ENCODE measurements at places on chromosomes 13 and 19. TPM values are rescaled to one million over a fixed set of nuclear protein-coding genes. Genes with fewer than 3 reads are reported as not detected.

TLE6 gene
- total RNA-seq: not detected

IGFL1 gene
- total RNA-seq: not detected

APC2 gene
- 371 TPM for total RNA-seq

TMPRSS9 gene
- total RNA-seq: 0.29 TPM

MBD3 gene
- 106 TPM for total RNA-seq

KIR2DL3 gene
- total RNA-seq: not detected

ZNF418 gene
- total RNA-seq: 25.4 TPM

- DNase-seq: no peak
These were observed 46.3 kb upstream of the MTIF3 start for GRCh38 chr13:27496536-27497273.

DNA sequence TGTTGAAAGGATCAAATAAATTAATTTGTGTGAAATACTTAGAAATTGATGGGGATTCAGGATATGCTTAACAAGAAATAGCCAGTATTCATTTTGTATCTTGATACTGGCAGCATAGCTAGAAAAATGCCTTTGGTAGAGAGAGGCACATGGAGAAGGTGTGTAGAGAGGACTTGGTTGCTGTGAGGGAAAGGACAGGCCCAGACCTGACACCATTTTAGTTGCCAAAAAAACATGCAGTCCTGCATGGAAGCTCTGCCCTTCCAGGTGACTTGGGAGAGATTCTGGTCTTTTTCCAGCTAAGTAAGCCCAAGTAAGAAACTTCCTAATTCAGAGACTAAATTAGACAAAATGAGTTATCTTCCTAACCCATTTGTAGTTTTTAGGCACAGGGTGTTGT lies 335.0 kb downstream of the RFC3 start:
- no peak for DNase-seq

DNA sequence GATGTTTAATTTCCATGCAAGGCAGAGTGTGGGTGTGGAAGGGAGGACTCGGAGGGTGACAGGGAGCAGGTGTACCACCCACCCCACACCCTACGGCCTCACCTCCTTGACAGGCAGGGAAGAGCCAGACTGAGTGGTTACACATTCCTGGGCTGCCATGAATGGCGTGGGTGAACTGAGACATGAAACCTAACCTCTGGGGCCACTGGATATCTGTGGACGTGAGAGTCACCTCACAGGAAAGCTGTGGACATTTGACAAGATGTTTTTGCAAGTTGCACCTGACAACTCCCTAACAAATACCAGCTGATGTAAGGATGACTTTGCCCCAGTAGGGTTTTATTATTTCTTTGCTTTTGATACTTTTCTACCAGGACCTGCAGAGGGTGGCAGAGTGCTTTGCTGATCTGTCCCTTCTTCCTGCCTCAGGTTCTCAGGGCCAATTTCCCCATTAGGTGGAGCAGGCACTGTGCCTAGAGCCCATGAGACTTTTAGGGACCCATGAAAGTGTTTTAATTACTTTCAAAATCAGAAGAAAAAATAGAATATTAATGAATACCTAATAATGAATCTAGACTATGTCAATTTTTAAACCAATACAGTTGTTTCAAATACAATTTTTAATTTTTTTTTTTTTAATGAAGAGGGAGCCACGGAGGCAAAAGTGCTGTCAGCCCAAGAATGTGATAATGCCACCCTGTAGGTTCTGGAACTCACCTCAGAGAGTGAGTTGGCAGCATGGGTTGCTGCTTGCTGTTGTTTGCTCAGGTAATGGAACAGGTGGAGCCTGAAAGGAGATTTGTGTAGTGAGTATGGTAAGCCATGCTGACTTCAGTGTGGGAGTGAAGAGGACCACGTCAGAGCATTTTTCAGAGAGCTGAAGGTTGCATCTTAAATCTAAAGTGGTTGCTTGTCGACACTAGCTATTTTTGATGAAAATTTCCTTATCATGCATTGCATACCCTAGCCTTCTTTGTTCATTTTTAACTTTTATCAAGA lies 58.0 kb upstream of the CYSLTR2 start:
- DNase-seq: no peak

GRCh38 chr19:47742634-47743033 lies 2.7 kb upstream of the NOP53 start:
- no peak for DNase-seq

- no peak for DNase-seq
These were observed 5.8 kb downstream of the PPP1R37 start for GRCh38 chr19:45098521-45099466.

- no peak for DNase-seq
These were observed 8.3 kb upstream of the FAM187B start for GRCh38 chr19:35236638-35237400.

DNA sequence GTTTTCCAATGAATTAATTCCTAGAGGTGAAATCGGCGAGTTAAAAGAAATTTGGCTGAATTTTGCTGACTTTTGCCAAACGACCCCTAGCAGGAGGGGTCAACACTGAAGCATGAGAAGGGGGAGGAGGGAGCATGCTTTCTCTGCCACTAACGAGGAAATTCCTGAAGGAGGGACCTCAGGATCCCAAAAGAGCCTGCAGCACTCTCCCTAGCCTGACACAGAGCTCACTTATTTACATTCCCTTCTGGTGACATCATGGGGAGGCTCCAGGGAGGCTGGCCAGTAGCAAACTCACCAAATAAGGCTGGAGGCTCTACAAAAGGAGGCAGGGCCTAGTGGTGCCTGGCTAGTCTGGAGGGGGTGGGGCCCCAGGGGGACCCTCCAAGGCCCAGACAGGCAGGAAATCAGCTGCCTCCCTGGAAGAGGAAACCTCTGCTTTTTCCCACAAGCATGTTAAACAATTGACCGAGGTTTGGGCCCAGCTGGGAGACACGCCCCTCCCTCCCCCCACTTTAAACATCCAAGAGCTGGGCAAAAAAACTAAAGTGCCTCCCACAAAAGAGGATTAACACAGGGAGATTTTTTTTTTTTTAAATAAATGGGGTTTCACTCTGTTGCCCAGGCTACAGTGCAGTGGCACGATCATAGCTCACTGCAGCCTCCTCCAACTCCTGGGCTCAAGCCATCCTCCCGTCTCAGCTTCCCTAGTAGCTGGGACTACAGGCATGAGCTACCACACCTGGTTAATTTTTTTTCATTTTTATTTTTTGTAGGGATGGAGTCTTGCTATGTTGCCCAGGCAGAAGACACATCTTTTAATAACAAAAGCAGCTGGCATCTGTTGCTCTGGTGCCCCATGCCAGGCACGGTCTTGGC lies 2.1 kb downstream of the DAPK3 start:
- DNase-seq: peak; percentile 87

GRCh38 chr19:46049597-46049996 lies 8.8 kb upstream of the IGFL4 start:
- no peak for DNase-seq

GRCh38 chr13:90773681-90774080 lies 573.8 kb upstream of the MIR17HG start:
- DNase-seq: no peak

GRCh38 chr19:55398200-55398925 lies 9.2 kb downstream of the UBE2S start:
- DNase-seq: no peak

DNA sequence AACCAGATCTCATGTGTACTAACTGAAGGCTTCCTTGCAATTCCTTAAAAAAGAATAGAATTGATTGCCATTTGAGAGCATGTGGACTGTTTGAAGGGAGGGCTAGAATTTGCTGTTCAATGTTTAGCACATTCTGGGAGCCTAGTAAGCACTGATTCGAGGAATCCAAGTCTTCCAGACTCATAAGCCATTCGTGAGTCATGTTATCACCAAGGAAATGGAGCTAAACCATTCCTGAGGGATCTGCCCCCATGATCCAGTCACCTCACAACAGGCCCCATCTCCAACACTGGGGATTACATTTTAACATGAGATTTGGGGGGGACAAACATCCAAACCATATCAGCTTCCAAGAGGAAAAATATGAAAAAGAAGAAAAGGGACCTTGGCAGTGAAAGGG lies 276.4 kb downstream of the KCNRG start:
- DNase-seq: no peak

- DNase-seq: no peak
These were observed 7.6 kb upstream of the CD79A start for GRCh38 chr19:41869374-41869955.

GRCh38 chr19:1061987-1062386 lies 5.0 kb upstream of the ARHGAP45 start:
- DNase-seq: no peak

DNA sequence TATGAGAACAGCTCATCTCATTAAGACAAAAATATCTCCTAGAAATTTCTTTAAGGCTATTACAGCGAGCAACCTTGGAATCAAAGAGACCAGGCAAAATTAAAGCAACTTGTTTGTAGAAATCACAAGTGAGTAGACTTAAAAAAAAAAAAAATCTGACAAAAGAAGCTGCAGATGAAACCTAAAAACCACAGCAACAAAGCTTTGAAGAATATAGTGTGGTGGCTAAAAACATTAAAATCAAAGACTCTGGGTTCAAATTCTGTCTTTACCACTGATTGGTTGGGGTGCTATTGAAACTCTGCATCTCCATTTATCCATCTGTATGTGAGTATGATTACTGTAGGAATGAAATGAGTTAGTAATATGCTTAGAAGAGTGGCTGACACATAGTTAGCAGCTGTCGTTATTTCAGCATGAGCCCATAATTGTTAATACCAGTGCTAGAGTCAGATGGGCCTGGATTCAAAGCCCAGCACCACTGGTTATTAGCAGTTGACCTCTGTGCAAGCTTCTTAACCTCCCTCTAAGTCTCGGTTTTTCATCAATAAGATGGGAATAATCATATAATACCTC lies 157.6 kb downstream of the FOXO1 start:
- DNase-seq: no peak

DNA sequence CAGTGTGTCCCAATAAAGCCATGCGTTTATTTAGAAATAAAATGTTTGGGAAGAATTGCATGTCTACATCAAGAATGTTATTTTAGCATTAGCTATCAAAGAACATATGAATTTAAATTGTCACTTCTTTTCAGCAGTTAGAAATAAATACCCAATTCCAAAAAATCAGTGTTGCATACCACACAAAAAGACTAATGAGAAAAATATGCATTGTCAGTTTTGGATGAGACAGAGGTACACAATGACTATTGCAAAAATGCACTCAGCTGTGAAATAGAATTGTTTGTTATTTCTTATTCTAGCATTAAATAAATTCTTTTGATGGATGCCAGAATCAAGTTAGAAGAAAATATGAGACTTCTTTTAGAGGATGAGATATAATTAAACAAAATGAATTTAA lies 833.9 kb downstream of the SLITRK1 start:
- DNase-seq: no peak

GRCh38 chr13:27599845-27600553 lies 20.3 kb downstream of the LNX2 start:
- DNase-seq: no peak

GRCh38 chr19:17981611-17982010 lies 14.7 kb downstream of the KCNN1 start:
- no peak for DNase-seq

DNA sequence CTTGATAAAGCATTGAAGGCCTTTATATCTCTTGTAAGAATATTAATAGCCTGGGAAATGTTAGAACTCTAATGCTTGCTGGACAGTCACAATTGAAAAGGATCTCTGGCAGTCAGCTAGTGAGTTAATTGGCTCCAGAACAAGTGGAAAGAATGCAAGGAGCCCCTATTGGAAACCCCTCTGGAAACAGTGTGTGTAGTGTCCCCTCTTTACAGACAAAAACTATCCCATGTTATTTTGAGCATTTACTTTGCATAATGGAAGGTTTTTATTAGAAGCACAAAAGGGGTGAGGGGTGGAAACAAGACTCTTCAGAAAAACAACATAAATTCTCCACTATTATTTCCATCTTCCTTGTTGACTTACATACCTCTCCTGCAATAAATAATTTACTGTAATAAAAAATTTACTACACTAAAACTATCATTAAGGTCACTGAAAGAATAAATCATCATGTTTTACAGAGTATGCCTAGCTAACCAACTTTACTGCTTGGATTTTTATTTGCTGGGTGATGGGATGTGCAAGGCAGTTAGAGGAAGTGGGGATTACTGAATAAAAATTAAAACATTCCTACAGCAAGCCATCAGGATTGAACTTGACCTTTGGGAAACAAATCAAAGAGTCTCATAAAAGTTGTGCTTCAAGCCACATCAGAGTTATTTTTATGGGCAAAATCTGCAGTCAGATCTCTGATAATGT lies 610.4 kb downstream of the TBC1D4 start:
- no peak for DNase-seq

DNA sequence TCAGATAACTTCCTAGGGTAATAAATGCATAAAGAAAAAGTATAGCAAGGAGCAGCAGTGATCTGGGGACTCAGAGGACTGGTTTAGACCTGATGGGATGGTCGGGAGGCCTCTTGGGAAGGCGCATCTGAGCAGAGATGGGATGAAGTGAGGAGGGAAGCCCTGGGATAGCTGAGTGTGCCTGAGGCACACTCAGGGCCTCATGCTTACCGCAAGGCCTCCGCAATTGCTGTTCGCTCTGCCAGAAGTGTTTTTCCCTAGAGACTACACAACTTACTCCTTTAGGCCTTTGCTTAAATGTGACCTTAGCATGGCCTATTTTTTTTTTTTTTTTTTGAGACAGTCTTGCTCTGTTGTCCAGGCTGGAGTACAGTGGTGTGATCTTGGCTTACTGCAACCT lies 4.1 kb upstream of the DLL3 start:
- no peak for DNase-seq

- no peak for DNase-seq
These were observed 17.6 kb upstream of the TUBGCP3 start for GRCh38 chr13:112605531-112605990.

DNA sequence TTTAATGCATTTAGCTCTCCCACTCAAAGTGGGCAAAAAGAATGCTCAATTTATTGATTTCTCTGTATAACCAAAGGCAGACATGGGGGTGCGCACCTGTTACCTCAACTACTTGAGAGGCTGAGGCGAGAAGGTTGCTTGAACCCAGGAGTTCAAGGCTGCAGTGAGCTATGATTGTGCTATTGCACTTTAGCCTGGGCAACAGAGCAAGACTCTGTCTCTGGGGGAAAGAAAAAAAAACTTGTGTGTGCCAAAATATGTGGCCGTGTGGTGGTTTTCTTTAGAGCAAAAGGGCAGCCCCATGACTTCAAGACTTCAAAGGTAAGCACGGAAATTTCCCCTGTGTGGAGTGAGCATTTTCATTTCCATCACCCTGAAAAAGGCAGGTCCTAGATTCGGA lies 81.9 kb downstream of the IPO5 start:
- no peak for DNase-seq

DNA sequence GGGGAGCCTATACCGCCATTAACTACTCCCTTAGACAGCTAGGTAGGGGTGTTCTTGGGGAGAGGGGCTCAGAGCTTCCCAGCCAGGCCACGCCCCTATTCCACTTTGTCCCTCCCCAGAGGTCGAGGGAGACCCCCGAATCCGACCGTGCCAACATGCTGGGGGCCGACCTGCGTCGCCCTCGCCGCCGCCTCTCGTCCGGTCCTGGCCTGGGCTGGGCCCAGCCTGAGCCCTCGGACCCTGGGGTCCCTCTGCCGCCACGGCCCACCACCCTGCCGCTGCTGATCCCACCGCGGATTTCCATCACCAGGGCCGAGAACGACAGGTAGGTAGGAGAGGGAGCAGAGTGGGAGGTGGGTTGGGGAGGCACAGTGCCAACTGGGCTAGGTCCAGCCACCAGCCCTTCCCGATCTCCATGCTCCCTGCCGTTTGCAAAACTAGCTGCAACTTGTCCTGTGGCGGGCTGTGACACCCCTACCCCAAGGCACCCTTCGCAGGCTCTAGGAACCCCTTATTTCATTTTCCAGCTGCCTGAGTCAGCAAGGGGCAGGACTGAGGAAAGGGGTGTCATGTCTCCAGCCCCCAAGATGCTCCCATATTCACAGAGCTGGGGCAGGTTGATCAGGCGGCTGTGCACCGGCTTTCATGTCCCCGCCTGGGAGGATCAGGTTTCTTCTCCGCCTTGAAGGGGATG lies 2.6 kb upstream of the PDE4A start:
- DNase-seq: peak; percentile 59

All from glutamatergic neuron (in vitro differentiated cells).